ENCODE measurements at places on chromosomes 11 and 22.
A peak's percentile ranks its signal among the peaks of the same experiment; 100 is the strongest.

- DNase-seq = no peak
Measured at GRCh38 chr11:119936426-119936825, 201.5 kb downstream of the TRIM29 start.

- DNase-seq = no peak
Measured at GRCh38 chr22:37303821-37304274, 21.5 kb downstream of the CYTH4 start.

- no peak for DNase-seq
Measured at GRCh38 chr22:43449831-43450225, 38.0 kb downstream of the MPPED1 start.

DNA sequence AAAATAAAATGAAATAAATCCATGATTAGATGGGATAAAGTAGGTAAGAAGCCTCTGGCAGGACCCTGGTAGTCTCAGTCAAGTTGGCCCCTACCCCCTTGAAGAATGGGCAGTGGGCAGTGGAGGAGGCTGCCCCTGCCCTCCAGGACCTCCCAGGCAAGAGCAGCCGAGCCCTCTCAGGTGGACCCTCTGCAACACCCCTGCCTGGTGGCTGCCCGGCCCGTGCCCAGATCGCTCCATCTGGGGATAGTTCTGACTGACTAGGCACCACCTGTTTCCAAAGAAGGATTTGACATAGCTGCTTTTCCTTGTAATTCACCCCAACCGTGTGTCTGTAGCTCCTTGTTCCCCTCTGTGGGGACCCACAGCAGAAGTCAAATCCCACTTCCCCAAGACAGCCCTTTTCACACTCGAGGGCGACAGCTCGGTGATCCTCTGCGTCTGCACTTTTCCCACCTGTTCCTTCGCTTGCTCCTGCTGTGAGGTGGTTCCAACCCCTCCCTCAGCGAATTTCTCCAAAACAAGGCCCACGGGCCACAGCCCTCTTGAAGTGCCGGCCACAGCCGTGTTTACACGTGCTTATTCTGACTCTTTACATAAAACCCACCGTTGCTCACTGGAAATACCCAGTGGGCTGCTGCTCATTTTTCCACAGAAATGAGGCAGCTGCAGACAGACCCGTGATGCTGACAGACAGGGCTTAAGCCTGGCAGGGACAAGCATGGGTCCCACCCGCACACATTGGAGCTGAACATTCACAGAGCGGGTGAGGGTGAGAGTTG is 5.5 kb upstream of the TMPRSS13 start:
- no peak for DNase-seq

- no peak for DNase-seq
Measured at GRCh38 chr11:8681837-8682302, 595 bp downstream of the TRIM66 start.

GRCh38 chr11:75328426-75329277 is 22.8 kb downstream of the ARRB1 start:
- peak; percentile 77 for DNase-seq

GRCh38 chr11:34659096-34659733 is 38.3 kb downstream of the EHF start:
- DNase-seq = no peak

DNA sequence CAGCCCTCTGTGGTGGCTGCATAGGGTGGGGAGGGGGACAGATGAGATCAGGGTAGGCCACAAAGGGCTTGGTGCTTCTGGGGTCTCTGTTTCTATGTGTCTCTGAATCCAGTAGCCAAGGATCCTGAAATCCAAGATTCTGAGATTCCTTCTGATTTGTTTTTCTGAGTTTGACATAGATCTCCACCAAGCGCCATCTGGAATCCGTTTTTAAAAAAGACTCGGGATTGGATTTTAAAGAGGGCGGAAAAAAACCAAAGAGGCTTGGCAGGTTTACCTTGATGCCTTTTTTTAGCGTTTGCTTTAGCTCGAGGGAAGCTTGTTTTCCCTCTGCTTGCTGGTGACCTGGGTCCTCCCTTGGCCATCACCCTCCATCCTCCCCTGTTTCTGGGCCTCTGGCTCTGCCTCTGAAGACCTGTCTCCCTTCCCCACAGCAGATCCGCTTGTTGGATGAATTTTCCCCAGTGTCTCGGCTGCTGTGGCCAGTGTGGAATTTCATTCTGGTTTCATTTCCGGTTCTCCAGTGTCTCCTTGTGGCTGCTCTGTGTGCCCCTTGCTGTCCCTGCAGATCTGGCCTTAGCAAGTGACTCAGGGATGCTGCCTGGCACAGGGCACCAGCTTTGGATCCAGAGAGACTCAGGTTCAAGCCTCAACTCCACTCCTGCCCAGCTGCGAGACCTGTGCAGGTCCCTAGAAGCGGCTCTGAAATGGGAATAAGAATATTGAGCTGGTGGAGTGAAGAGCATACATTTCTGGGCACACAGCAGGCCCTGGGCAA is 15.1 kb downstream of the SYNGR1 start:
- DNase-seq = no peak

DNA sequence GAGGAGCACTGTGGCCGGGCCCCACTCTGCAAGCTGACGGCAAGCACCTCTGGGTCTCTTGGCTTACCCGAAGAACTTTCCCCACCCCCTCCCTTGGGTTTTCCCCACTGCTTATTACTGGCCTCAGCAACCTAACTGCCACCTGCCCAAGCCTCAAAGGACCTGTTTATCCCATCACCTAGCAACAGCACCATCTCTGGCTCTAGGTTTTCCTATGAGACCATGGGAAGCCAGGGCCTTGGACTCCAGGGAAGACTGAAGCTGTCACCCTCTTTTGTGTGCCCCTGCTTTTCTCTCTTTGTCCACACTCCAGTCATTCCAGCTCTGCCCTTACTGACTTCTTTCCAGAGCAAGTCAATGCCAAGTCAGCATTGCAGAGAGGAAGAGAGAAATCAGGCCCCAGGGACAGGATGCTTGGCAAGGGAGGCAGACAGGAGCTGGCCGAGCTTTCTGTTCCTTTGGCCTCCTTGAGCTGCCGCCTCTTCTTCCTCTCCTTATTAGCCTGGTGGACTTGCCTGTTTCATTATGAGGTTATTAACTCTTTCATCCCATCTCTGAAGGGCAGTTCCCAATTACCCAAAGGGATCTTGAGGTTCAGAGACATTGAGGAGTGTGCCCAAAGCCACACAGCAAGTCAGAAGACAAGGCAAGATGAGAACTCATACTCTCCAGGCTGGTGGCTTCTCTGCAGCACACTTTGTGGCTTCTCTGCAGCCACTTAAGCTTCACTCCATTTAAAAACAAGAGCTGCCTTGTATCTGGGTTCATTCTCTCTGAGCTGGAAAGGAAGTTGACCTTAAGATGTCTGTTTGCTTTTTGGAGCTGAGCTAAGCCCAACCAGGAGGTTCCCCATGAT is at the start of gene SMIM35:
Gene SMIM35, minus strand, starts transcription at position 51 of the 856 bp plus-strand sequence. CDS start 206 bp downstream, outside the sequence.
- no peak for DNase-seq

GRCh38 chr22:31229402-31230079 is 17.4 kb downstream of the LIMK2 start:
- peak; percentile 87 for DNase-seq

DNA sequence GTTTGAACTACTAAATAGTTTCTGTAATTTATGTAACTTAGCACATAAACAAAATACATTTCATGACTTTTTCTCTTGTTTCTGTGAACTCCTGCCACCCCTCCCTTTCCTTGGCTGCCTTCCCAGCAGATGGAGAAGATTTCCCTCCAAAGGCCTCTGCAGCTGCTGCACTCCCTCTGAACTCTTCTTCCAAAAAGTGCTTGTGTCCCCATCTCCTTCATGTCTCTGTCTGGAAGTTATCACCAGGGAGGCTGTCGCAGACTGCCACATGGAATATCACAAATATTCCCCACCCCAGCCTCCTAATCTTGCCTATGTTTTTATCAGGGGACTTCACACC is 1068.3 kb downstream of the OPCML start:
- DNase-seq = peak; percentile 4

DNA sequence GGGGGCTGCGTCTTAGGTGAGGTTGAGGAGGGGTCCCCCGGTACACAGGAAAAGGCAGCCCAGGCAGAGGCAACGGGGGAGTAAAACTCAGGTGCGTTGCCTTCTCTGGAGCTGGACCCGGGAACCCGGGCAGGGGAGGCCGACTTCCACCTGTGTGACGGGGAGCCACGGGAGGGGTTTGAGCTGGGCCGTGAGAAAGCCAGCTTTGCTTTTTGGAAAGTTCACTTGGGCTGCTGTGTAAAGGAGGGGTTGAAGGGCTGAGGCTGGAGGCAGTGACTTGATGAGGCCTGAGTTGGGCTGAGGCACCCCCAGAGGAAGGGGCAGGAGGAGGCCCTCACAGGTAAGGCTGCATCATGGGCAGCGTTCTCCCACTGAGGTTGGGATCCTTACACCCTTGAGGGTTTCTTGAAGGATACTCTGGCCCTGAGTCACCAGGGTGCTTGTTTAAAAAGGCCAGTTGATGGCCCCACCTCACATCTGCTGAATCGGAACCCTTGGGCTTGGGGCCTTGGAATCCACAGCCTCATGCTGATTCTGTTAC is 47.2 kb downstream of the CHRDL2 start:
- no peak for DNase-seq

GRCh38 chr11:126782810-126783209 is 217.8 kb downstream of the KIRREL3 start:
- no peak for DNase-seq

- no peak for DNase-seq
Measured at GRCh38 chr11:69635804-69636511, 5.0 kb upstream of the CCND1 start.

- DNase-seq = no peak
Measured at GRCh38 chr11:118652681-118653181, 26.7 kb downstream of the TREH start.

GRCh38 chr11:69817265-69818230 is 1.7 kb downstream of the FGF3 start:
- no peak for DNase-seq

DNA sequence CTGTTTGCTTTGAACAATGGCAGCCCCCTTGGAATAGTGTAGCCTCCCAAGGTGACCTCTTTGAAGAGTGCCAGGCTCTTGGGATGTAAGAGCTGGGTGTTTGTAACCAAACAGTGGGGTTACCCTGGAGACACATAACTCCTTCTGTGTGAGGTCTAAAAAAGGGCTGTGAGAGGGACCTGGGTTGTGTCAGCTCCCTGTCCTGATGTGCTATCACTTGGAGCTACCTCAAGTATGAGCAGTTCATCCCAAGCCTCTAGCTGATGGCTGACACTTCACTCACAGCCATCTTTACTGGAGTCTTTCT is 40.2 kb downstream of the TSPAN18 start:
- no peak for DNase-seq

DNA sequence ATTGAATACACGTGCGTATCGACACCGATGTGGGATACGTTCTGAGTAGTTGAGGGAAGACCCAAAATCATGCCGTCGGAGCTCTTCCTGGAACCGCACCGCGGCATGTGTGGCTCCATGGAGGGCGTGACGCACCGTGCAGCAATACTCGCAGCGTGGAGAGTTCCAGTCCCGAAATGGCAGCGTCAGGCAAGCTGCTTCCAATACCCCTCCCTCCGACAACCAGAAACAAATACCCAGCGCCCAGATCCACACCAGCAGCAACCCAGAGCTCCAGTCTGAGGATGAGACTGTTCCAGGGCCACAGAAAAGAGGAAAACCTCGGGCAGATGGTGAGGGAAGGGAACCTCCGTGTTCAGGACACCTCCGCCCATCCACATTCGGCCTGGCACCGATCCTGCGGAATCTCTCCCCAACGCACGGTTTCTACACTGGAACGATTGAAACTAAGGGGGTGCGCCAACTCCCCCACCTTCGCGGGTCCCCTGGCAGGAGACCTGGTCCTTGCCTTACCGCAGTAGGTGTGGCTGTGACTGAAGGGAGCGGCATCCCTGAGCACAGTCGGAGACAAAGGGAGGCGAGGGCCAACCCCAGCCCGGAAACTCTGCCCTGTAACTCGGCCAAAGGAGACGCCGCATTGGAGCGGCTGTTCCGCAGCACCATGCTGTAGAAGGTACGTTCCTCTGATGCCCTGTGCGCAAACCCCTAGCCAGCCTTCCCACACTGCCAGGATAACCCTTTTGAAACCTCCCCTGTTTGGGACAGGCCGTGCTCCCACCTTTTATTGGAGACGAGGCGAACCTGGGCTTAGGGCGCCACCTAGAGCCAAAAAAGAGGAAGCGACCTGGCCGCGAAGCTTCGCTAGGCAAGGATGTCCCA is 28.2 kb downstream of the DBX1 start:
- peak; percentile 57 for DNase-seq

DNA sequence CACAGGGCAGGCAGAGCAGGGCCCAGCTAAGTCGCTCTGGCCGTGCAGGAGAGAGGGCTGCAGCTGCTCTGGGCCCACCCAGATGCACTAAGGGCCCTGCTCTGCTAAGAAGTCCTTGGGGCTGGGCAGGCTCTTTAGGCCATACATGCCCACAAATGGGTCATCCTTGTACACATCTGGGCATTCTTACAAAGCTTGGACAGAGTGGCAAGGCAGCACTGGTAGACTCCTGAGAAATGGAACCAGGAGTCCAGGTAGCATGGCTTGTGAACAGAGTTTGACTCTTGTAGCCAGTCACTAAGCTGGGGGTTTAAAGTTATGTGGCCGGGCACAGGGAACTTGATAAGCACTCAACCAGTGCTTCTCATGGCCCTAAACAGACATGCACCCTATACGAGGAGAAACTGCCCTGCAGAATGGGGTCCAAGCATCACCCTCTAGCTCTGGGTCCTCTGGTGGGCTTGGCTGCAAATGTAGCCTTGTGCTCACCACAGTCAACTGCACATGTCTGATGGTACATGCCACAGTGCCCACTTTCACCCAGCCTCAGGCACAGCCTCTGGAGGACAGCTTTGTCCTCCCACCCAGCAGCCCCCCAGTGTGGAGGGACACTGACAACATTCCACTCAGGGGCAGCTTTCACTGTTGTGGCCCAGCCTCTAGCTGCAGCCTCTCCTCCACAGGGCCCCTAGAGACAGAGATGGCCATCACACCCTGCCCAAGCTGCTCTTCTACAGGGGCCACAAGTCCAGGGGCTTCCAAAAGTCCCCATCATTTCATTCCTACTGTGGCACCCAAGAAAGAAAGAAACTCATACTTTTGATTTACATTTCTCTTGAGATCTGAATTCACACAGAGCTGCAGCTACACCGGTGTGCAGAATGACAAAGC is 75.2 kb downstream of the DGCR2 start:
- DNase-seq = peak; percentile 12

GRCh38 chr22:25054943-25055511 is 102.5 kb downstream of the KIAA1671 start:
- DNase-seq = no peak

GRCh38 chr11:117761993-117762392 is 35.0 kb downstream of the DSCAML1 start:
- no peak for DNase-seq

DNA sequence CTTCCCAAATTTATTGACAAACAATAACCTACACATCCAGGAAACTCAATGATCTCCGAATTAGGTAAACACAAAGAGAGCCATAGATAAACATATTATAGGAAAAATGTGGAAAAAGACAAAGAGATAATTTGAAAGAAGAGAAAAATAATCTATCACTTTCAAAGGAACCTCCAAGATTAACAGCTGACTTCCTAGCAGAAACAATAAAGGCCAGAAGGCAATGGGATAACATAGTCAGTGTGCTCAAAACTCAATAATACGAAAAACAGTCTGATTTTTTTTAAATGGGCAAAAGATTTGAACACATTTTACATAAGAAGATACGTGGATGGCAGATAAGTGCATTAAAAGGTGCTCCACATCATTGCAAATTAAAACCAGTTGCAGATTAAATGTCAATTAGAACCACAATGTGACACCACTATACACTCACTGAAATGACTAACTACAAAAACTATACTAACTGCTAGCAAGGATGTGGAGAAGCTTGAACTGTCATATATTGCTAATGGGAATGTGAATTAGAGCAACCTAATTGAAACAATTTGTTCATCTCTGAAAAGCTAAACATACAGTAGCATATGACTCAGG is 300.4 kb downstream of the TMEM135 start:
- DNase-seq = no peak
